ENCODE measurements at places on chromosomes 2 and 18.

DNA sequence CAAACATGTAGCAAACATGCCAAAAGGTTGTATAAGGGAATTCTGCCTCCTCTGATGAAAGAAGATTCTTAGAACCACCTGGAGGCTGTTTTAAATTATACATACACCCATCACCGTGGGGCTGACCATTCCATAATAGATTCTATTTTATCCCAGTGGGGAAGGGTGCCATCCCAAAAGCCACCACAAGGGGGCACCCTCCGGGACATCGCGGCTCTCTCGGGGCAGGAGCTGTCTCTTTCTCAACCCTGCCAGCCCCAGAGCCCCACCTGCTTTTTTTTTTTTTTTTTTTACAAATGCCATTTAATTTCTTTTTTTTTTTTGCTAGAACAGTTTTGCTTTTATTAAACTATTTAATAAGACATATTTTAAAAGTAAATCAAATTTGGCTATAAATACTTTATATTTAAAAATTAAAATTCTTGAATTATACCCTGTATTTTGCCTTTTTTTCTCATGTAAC is 8.6 kb upstream of the MTCL1 start:
- DNase-seq = peak; percentile 85

DNA sequence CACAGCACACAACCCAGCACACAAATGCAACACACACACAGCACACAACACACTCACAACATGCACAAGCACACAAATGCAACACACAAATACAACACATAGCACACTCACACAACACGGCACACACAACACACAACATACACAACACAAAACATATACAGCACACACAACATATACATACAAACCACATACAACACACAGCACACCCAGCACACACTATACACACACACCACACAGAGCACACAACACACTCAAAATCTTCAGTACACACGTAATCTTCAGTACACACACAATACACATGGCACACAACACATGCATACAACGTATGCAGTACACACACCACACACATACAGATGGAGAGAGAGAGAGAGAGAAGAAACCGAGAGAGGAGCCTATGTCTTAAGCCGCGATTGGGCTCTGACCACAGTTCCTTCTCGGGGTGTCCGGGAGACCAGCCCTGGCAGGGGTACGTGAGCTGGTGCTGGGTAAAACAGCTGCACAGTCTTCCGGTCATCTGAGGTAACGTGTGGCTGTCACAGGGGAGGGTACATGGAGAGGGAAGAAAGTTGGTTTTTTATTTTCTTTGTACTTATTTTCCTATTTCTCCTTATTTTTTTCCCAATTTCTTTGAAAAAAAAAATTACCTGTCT is 25.1 kb downstream of the POU3F3 start:
- no peak for DNase-seq

GRCh38 chr2:109434351-109434750 is 179.4 kb downstream of the SEPTIN10 start:
- DNase-seq = no peak

DNA sequence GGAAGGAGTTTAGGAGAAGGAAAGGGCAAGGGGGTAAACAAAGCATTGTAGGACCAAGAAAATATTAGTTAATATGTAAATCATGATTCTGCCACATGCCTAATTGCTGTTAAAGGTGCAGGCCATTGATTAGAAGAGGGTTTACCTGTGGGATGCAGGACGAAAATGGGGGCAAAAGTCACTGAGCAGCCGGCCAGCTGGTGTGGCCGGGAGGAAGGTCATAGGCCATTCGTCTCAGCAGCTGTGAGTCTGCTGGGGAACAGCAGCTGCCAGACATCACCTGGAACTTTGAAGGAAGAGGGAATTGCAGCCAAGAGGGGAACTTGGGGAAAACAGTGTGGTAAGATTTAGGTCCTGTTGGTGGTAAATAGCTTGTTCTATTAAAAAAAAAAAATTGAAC is 184.4 kb downstream of the DYSF start:
- no peak for DNase-seq

DNA sequence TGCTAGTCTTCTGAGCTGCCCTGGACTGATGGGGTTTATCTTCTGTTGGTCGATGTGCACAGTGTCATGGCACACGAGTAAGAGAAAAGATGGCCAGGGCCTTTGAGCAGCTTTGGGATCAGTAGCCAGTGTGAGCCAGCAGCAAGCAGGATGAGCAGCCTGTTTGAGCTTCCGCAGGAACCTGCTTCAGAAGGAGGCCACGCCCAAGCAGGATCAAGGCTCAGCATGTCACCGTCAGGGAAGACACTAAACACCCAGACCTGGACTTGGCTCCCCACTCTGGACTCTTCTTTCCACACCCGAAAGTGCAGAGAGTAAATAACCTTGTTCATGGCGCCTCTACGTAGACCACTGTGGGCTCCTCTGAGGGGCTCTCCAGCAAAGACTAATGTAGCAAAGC is 25.2 kb upstream of the ASB1 start:
- DNase-seq = no peak

- no peak for DNase-seq
Measured at GRCh38 chr2:67277450-67277849, 119.7 kb upstream of the ETAA1 start.

GRCh38 chr18:32695534-32695933 is 77.3 kb downstream of the KLHL14 start:
- no peak for DNase-seq

- DNase-seq = no peak
Measured at GRCh38 chr2:174331595-174332216, 3.0 kb upstream of the SP9 start.

DNA sequence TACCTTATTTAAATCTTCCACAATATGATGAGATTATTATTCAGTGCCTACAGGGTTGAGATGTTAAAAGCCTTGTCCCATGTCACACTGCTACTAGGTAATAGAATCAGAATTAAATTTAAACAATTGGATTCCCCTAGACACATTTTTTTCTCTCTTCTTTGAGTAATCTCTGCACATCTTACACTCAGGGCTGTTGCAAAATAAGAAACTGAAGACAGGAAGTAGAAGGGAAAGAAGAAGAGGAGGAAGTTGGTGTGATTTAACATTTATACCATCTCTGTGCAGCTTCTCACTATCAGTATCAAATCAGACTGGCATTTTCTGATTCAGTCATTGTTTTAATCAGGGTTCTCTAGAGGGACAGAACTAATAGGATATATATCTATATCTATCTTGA is 677.6 kb downstream of the IRS1 start:
- no peak for DNase-seq

GRCh38 chr2:108125581-108125980 is 114.2 kb upstream of the SULT1C3 start:
- DNase-seq = no peak

GRCh38 chr2:23497536-23497935 is 112.6 kb downstream of the KLHL29 start:
- no peak for DNase-seq

- no peak for DNase-seq
Measured at GRCh38 chr18:44107187-44107586, 573.5 kb upstream of the SETBP1 start.

DNA sequence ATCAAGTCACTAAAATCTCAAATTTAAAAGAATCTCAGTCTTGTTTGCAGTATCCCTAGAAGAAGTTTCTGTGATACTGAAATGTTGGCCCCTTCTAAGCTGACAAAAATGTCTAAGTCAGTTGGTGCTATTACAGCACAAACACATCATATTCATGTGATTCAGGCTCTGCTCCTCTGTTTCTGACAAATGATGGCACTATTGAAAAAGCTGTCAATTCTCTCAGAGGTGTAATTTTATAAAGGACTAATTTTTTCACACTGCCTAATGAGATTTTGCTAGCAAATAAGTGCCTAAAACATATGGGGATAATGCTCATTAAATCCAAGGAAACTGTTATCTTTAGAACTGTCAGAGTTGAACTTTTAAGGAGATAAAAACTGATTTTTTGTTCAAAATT is 445.9 kb downstream of the DSC3 start:
- no peak for DNase-seq

GRCh38 chr2:215903203-215903602 is 110.1 kb downstream of the MREG start:
- DNase-seq = no peak

- DNase-seq = peak; percentile 54
Measured at GRCh38 chr2:202178346-202178958, 59.9 kb downstream of the SUMO1 start.

DNA sequence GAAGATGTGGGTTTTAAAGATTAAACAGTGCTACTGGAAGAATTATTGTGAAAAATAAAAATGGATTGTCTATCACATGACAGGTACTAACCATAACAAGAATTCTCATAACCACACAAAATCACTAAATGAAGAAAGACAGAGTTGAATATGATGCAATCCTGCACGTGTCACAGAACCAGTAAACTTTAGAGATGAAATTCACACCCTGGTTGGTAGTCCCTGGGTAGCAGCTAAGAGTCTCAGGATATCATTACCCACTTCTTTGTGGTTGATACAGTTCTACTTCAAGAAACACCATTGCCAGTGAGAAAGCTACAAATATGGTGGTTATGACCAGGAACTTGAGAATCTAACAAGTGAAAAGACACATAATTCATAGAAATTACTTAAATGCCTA is 450.2 kb downstream of the ERBB4 start:
- DNase-seq = no peak

DNA sequence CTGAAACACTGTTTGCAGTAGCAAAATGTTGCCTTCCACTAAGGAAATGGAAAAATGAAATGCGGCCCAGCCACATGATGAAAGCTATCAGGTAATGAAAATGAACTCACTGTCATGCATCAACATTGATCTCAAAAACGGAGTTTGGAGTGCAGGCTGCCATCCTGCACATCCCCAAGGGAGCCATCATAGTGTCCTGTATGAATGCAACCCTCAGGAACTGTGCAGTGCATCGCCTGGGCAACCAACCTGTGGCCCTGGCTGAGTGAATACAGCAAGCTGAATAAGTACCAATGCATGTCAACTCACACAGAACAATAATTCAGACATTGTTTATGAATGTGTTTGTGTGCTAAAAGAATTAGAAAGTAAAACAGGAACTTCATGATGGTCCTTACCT is 23.1 kb upstream of the TXNDC2 start:
- no peak for DNase-seq

DNA sequence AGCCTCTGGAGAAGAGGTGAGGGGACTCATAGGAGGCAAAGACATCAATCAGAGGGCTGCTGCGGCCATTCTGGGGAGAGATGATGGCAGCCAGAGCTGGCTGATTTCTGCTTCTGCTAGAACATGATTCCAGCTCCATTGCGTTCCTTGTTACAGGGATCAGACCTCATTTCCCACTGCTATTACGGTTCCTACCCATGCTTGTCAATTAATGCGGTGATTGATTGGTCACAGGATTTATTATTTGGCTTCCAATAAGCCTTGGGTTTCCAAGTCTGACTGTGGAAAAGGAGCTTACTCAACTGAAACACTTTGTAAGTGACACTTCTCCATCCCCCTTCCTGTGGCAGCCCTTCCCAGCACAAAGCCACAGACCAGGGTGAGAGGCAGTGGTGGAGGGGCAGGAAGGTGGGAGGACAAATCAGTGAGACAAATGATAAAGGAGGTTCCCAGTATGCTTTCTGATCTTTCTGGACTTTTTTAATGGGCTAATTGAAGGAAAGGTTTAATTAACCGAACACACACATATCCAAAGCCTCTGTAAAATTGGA is 26.8 kb upstream of the CTLA4 start:
- DNase-seq = no peak

- no peak for DNase-seq
Measured at GRCh38 chr2:220785178-220785577, 786.9 kb downstream of the EPHA4 start.

DNA sequence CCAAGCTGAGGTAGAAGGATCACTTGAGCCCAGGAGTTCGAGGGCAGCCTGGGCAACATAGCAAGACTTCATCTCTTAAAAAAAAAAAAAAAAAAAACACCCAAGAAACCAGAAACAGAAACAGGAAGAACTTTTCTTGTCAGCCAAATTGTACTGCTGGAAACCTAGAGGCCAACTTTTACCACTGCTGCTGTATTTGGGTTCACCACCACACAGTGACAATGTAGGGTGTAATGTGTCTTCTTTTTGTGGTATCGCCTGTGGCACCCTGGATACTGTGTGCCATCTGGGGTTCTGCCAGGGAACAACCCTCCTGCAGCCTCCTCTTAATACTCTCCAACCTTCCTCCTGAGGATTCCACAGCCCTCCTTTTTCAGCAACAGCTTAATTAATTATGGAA is 72.6 kb downstream of the STK39 start:
- no peak for DNase-seq

Data from activated T-cell treated with anti-CD3 and anti-CD28 coated beads, Interleukin-2, amount 50 U/mL, for 48 hours (primary cell).